ENCODE measurements at places on chromosomes 6 and 20.

GRCh38 chr6:35055891-35056290 is 85.2 kb downstream of the TCP11 start:
- DNase-seq = no peak

GRCh38 chr6:43947860-43948259 is 177.8 kb downstream of the VEGFA start:
- DNase-seq = no peak

DNA sequence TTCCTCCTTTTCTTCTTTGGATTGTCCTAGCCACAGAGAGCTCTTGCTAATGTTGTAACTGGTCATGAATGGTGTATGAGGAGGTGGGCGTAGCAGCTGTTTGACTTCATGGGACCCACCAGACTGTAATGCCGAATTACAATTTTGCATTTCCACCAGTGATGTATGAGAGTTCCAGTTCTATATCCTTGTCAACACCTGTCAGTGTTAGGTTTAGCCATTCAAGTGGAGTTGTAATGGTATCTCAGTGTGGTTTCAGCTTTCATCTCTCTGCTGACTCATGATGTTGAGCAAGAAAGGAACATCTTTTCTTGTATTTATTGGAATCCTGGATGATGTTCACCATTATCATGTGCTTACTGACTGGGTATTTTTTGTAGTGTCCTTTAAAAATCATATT is 5.1 kb downstream of the IGF2R start:
- DNase-seq = no peak

DNA sequence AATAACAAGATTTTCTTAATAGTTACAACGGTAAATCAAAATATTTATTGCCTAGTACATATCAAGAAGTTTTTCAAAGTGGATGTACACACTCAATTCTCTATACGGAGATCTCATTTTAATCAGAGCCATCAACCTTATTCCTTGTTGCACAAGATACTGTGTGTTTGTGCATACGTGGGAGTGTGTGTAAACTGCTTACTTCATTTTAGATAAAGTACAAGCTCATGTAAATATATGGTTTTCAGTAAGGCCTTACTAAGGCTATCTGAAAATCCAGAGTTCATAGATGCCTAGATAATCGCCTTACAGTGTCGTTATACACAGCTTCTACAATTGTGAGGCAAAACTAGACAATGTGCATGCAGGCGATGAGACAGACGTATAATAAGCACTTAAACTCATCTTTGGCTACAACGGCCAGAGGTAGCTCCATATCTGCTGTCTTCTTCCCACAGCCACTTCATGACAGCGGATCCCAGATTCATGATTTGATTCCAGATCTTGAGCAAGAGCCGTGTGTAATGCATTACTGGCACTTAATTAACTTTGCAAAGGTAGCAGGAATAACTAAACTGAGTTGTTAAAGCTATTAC is 2.5 kb downstream of the PERP start:
- DNase-seq = no peak

DNA sequence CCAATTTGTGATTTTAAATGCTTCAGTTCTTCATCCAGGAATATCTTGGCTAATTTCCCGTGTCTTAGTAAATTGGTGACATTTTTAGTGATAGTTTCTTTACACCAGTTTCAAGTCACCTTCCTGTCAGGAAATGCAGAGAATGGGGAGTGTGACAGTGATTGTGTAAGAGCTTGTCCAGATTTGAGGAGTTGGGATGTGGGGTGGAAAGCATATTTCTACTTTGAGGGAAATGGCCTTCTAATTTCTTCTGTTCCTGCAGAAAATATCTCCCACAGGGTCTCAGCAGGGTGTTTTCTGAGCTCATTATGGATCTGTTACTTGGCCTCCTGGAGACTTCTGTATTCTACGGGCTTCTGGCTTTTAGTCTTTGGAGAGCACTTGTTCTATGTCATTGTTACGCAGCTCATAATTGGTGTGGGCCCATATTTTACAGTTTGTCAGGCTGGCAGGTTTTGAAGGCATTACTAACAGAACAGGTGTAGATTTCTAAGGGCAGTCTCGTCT is 65.6 kb downstream of the TMEM200A start:
- no peak for DNase-seq

DNA sequence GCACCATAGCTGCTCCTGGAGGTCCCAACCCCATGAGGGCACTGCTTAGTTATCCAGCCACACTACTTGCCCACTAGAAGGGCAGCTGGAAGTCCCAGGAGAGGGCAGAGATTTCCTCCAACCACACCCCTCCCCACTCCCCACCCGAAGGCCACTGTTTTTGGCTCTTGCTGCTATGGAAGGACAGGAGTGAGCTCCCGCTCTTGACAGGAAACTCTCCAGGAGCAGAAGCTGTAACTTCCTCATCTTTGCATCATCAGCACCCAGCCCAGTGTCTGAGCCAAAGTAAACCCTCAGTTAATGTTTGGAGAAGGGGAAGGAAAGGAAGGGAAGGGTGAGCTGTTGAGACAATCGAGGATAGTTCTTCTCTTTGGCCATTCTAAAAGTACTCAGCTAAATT is 120.7 kb downstream of the MTFR2 start:
- DNase-seq = no peak

DNA sequence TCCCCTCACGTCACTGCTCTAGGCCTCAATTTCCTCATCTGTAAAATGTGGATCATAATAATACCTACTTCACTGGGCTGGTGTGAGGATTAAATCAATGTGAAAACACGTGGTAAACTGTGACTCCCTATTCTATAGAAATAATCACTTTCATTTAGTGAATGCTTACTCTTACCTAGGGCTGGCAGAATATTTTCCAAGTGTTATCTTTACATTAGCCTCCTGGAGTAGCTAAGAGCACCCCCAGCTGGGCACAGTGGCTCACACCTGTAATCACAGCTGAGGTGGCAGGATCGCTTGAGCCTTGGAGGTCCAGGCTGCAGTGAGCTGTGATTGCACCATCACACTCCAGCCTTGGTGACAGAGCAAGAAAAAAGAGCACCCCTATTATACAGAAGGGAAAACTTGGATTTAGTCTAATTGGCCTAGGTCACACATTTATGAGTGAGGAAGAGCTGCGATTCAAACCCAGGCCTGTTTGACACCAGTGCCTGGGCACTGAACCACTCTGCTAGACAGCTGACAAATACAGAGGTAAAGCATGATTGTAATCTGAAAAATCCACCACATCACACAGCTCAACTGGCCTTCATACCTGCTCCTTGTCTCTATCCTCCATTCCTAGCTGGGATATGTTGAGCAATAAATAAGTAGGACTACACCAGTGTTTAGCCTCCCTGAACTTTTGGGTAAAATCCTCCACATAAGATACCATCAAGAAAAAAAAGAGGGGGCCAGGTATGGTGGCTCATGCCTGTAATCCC is 1.4 kb upstream of the SNTA1 start:
- DNase-seq = peak; percentile 9

DNA sequence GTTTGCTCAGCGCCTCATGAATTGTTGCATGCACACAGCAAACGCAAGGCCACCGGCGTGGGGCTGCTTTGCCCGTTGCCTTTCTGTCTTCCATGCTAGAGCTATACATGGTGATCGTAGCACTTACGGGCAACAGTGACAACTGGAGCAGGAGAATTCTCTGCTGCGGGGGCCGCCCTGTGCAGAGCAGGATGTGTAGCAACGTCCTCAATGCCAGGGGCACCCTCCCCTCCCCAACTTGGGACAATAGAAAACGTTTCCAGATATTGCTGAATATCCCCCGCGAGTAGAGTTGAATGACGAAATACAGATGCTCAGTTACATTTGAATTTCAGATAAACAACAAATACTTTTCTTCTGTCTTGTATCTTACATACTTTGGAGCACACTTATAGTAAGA is 198.7 kb downstream of the TFAP2C start:
- DNase-seq = no peak

DNA sequence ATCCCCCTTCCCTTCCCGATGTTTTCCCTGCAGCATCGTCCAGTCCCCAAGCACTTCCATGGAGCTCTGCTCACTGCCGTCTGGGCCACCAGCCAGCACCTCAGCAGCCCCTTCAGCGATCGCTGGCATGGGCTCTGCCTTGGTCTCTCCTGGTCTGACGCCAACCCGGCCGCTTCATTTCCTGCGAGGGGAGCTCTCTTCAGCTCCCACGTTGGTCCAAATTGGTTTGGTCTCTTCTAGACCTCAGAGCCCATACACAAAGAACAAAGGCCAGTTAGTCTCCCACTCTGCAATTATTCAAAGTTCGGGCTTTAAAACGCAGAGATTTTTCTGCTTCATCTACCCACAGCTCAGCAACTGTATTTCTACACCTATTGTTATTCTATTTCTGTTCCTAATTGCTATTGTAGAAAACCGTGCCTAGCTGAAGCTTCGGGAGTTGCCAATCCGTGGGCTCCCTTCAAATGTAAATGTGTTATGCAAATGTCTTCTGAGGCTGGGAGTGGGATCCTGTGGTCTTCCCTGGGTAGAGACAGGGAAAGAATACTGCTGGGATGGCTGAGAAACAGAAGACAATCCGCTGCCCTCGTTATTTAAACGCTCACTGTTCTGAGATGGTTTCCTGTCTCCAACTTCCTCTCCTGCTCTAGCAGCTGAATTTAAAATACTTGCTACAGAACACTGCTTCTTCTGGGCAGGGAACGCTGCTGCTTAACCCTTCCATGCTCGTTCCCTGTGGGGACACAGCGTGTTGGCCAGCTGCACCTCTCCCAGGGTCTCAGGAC is 154.2 kb upstream of the QKI start:
- no peak for DNase-seq

DNA sequence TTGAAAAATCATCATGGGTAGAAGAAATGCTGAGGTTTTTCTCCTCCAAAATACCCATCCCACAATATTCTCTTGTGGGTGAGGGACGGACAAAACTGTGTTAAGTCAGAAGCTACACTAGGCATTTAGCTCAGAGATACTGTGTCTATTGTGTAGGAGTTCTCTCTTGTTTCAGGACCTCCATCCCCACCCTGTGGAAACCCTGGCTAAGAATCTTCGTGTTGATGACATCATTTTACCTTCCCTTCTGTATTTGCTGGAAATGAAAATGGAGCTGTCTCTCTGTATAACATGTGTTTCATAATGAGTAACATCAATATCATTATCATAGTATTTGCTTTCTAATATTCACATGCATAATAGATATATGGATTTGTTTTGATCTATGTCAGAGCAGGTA is 1193.0 kb upstream of the CITED2 start:
- no peak for DNase-seq

DNA sequence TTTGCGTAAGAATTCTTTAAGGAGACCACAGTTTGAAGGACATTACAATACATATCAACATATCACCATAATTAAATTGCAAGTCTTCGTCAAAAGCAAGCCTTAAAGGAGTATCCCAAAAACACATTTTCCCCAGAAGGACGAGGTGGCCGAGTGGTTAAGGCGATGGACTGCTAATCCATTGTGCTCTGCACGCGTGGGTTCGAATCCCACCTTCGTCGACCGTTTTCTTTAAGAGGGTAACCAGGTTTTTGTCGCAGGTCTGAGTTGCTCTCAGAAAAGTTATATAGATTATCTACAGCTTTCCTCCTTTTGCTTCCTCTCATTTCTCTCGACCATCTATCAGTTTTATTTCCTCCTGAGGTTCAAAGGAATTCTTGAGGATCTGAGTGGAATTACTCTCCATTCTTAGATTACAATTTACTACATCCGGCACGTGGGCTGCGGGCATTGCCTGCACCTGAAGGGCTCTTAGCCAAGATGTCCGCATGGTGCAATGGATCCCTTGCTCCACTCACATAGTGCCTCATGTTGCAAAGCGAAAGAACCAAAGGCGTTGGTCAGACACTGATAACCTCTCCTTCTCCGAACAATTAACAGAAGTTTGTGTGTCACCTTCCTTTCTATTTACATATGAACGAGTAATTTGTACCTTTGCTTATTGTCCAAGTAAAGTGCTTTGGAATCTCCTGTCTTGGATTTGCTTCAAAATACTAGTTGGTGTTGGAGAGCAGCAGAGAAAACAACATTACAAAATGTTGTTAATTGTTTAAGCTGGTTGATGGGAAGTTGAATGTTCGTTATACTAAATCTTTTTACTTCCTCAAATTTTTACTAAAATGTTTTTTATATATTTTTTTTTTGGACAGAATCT is 14.0 kb downstream of the POM121L2 start:
- DNase-seq = no peak

GRCh38 chr6:128515550-128516513 is 4.6 kb downstream of the PTPRK start:
- no peak for DNase-seq

- no peak for DNase-seq
These were observed 65.7 kb downstream of the UNC5CL start for GRCh38 chr6:40973304-40973703.

GRCh38 chr6:139925894-139926641 is 551.6 kb upstream of the CITED2 start:
- no peak for DNase-seq

DNA sequence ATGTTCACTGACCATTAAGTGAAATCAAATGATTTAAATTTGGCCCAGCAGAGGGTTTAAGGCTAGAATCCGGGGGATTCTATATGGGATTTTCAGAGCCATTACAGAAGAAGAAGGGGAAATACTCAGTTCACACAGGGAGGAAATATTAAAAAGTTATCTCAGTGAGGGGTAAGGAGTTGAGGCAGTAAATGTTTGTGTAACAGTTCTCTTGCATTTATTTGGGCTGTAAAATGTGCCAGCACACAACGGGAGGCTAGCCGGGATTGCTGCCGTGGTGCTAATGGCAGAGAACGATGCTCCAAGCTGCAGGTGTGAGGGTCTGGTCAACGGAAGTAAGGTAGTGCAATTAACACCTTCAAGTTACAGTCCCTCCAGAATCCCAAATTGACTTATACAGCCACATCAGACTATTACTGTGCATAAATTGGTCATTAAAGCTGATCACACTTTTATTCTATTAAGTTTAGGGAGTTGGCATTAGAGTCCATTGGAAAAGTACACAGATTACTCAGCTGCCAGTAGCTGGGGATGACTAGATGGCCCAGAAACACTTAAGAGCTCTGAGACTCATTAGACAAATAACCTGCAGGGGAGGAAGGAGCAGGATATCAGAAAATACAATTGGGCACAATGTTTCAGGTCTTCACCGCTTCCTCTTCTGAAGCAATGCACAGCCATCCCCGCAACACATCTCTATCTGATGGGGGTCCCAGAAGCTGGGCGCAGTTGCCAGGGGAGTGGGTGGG is 31.3 kb downstream of the PPP1R3G start:
- DNase-seq = no peak

- no peak for DNase-seq
These were observed 188.2 kb downstream of the LRFN2 start for GRCh38 chr6:40398810-40399477.

DNA sequence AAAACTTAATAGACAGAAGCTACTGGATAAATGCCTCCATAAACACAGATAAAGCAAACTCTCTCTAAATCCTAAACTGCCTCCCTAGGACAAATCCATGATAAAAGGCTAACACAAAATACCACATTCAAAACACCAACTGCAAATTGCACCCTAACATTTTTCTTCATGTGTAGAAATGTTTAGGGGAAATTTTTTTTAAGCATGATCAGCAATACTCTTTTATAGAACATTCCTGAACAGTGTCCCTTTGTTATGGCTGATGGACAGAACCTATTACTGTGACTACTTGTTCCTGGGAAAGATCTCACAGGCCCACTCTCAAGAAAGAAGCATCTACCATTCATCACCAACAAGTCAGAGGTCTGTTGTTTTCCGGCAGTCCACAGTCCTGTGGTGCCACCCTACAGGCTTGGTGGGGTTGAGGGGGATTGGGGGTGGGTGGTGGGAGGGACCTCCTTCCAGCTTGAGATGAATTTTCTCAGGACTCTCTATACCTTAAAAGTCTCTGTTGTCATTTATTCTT is 64.5 kb downstream of the DTNBP1 start:
- DNase-seq = no peak

GRCh38 chr6:48177786-48178185 is 66.8 kb upstream of the PTCHD4 start:
- no peak for DNase-seq

- DNase-seq = no peak
These were observed 107.4 kb upstream of the TENT5A start for GRCh38 chr6:81859884-81860283.
